Memory B cell (primary cell): ENCODE measurements at places on chromosomes 4 and X.

DNA sequence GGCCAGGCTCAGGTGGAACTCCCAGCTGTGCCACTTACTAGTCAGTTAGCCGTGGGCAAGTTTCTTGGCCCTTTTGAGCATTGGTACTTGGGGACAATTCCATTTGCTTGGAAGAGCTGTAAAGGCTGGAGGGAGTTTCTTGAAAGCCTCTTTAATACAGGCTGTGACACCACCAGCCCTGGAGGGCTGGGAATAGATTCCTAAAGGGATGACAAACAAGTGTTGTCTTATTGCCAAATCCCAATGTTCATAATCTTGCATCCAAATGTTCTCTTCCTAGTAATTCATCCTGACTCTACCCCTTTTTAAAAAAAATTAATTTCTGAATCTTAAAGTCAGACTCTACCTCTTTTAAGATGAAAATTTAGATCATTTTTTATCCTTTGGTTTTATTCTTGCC, 14.6 kb upstream of the MED28 start:
- no peak for DNase-seq

- DNase-seq, result no peak
Observed at GRCh38 chrX:154735695-154736393, 15.0 kb downstream of the GAB3 start.

DNA sequence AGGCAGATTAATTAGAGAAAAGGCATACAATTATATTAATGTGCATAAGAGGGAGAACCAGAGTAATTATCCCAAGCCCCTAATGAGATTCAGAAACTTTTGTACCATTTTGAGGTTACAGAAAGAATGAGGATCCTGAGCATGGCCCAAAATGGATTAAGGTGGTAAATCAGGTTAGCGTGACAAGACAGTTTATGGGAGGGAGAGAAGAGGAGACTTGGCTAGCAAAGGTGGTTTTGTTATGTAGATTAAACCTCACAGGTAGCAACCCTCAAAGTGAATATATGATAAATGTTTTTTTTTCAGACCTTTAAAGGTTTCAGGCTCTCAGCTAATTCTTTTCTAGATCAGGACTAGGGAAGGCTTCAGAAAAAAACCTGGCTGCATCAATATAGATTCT, 781.8 kb downstream of the FAM133A start:
- no peak for DNase-seq

GRCh38 chr4:185205697-185206342, 2.0 kb upstream of the CFAP97 start:
- no peak for DNase-seq

DNA sequence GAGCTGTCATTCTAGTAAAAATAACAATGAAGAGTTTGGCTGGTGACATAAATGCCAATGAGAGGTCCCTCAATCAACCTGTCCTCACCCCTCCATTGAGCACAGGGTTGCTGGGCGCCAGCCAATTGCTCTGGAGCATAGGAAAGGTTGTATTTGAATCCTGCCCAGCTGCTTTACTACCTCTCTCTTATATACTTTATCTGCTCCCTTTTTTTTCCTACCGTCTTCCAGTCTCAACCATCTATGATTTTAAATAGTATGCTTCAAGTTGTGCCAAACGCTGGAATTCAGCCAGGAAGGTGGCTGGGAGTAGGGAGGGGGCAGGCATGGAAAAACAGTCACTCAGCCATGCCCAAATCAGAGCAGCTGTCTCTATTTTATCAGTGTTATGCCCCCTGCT, 153.8 kb downstream of the NR3C2 start:
- DNase-seq, result no peak

GRCh38 chrX:134181275-134181660, 55.7 kb upstream of the CCDC160 start:
- DNase-seq, result no peak
